ENCODE measurements at places on chromosomes 5 and 9. TPM values are rescaled to one million over a fixed set of nuclear protein-coding genes. Genes with fewer than 3 reads are reported as not detected.

DNA sequence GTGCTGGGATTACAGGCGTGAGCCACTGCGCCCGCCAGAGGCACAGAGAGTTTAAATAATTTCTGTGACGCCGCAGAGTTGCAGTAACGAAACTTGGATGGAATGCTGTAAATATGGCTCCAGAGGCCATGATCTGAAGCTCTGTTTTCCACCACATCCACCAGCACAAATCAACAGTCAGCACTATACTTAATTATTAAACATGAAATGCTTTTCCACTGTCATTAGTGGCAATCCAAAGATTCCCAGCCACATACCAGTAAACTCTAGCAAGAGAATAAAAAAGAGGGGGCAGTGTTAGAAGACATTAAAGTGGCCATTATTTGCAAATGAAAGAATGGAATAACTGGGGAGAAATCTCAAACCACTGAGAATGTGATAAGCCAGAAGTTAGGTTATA lies 242.5 kb downstream of the DIRAS2 start:
- no peak for DNase-seq
- H3K27ac ChIP-seq, result no peak overlapping the region
- no peaks in the 10 kb centered on the region for H3K36me3 ChIP-seq

The PCDHAC2 gene
- not detected for polyA plus RNA-seq

DNA sequence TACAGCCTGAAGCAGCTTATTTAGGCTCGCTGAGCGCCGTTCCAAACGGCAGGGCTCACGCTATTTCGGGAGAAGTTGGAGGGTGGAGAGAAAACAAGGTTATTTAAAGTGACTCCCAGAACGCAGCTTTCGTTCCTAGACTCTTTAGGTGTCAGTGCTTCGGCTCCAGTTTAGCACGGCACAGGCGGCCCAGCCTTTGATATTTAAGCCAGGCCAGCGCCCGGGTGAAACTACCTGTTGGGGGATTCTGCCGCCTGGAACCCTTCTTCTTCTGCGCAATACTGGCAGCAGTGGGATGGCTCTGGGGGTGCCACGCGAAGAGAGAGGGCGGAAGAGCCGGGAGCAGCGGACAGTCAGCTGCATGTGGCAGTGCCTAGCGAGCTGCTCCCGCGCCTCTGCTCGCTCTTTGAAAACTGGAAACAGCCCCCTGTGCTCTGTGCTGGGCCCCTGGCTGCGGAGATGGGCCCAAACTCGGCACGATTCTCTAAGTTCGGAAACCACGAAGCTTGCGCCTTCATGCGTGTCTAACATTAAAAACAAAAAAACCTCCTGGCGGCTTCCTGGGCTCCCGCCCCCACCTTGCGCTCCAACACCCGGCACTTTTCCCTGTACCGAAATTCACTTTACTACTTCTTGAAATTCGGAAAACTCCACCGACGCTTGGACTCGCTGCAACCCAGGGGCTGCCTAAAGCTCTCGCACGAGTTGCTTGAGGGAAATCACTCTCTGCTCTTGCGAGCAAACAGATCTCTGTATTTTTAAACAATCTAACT lies 34.6 kb upstream of the NFIB start:
- H3K4me3 ChIP-seq, result no peak overlapping the region
- H3K4me1 ChIP-seq, result peaks cover 3% of the 10 kb centered on the region
- peaks cover 16% of the 10 kb centered on the region for H3K27me3 ChIP-seq
- DNase-seq, result no peak
- no peaks in the 10 kb centered on the region for H3K36me3 ChIP-seq
- no peak overlapping the region for H3K27ac ChIP-seq

- no peak overlapping the region for H3K4me3 ChIP-seq
- H3K4me1 ChIP-seq, result no peaks in the 10 kb centered on the region
- H3K36me3 ChIP-seq, result no peaks in the 10 kb centered on the region
- no peak overlapping the region for H3K27ac ChIP-seq
- no peak for DNase-seq
These were observed 345.7 kb upstream of the WWC1 start for GRCh38 chr5:167945542-167946384.

DNA sequence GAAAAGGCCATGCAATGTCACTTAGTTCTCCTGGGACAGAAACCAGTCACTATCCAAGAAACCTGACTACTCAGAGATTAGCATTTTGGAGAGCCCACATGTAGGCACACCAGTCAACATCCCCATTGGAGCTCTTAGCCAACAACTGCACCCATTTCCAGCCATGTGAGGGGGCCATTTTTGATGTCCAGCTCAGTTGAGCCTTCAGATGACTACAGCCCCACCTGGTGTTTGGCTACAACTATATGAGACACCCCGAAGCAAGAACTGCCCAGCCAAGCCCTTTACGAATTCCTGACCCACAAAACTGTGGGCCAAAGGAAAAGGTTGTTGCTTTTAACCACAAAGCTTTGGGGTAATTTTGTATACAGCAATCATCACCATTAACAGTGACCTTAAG lies 300.1 kb downstream of the ASTN2 start:
- no peaks in the 10 kb centered on the region for H3K4me1 ChIP-seq
- H3K4me3 ChIP-seq, result no peak overlapping the region
- no peak overlapping the region for H3K27ac ChIP-seq
- no peaks in the 10 kb centered on the region for H3K36me3 ChIP-seq
- no peaks in the 10 kb centered on the region for H3K27me3 ChIP-seq

- DNase-seq, result no peak
- H3K27ac ChIP-seq, result no peak overlapping the region
- no peak overlapping the region for H3K4me3 ChIP-seq
These were observed 995 bp downstream of the OLFM1 start for GRCh38 chr9:135088348-135088978.

DNA sequence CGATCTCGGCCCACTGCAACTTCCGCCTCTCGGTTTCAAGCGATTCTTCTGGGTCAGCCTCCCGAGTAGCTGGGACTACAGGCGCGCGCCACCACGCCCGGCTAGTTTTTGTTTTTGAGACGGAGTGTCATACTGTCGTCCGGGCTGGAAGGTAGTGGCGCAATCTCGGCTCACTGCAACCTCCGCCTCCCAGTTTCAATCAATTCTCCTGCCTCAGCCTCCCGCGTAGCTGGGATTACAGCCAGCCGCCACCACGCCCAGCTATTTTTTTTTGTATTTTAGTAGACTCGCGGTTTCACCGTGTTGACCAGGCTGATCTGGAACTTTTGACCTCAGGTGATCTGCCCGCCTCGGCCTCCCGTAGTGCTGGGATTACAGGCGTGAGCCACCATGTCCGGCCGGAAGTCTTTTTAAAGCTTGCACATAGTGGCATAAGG lies 1.2 kb downstream of the SMC5 start:
- peaks cover 58% of the 10 kb centered on the region for H3K4me1 ChIP-seq
- H3K27ac ChIP-seq, result peak overlapping the region; percentile 95
- H3K4me3 ChIP-seq, result no peak overlapping the region
- no peaks in the 10 kb centered on the region for H3K27me3 ChIP-seq
- peaks cover 10% of the 10 kb centered on the region for H3K36me3 ChIP-seq
- DNase-seq, result no peak

DNA sequence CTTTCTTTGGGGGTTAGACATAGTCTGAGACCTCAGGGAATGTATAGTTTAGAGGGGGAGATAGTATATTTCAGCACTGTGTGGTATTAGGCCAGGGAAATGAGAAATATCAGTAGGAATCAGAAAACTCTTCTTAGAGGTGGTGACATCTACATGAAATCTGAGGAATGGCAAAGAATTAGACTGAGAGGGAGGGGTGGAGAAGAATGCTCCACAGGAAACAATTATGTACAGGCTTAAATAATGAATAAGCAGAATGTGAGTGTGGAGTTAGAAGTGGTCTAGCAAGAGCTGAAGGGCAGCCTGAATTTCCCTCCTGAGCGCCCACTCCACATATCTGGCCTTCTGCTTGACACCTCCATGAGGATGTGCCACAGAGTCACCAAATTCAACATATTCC lies 3.6 kb upstream of the MACIR start:
- H3K4me1 ChIP-seq, result peaks cover 10% of the 10 kb centered on the region
- H3K27me3 ChIP-seq, result peaks cover 9% of the 10 kb centered on the region
- H3K27ac ChIP-seq, result no peak overlapping the region
- no peak for DNase-seq
- H3K4me3 ChIP-seq, result no peak overlapping the region

DNA sequence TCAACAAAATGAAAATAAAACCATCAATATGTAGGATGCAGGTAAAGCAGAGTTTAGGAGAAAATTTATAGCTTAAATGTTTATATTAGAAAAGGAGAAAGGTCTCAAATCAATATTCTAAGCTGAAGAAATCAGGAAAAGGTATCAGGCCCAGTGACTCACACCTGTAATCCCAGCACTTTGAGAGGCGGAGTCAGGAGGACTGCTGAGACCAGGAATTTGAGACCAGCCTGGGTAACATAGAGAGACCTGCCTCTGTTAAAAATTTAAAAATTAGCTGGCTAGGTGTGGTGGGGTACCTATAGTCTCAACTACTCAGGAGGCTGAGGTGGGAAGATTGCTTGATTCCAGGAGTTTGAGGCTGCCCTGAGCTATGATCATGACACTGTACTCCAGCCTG lies 32.2 kb downstream of the CCDC69 start:
- H3K36me3 ChIP-seq, result peaks cover 23% of the 10 kb centered on the region
- H3K27ac ChIP-seq, result no peak overlapping the region
- no peak overlapping the region for H3K4me3 ChIP-seq
- no peak for DNase-seq
- peaks cover 18% of the 10 kb centered on the region for H3K4me1 ChIP-seq
- no peaks in the 10 kb centered on the region for H3K27me3 ChIP-seq

DNA sequence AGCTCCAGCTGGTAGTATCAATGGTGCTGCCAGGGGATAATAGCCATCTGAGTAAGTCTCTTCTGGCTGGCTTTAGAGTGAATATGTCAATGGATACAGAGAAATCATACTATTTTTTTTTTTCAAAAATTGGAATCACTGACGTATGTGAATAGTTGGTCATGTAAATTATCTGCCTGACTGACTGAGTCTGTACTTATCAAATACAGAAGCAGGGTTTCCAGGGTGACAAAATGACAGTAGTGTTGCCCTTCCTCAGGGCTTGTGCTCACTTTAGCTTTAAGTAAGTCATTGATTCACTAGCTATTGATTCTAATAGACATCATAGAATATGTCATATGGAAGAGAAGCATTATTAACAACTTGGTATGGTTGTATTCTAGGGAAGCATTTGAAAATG lies 126.0 kb upstream of the C6 start:
- no peaks in the 10 kb centered on the region for H3K4me1 ChIP-seq
- no peak for DNase-seq
- no peak overlapping the region for H3K27ac ChIP-seq
- H3K27me3 ChIP-seq, result no peaks in the 10 kb centered on the region

DNA sequence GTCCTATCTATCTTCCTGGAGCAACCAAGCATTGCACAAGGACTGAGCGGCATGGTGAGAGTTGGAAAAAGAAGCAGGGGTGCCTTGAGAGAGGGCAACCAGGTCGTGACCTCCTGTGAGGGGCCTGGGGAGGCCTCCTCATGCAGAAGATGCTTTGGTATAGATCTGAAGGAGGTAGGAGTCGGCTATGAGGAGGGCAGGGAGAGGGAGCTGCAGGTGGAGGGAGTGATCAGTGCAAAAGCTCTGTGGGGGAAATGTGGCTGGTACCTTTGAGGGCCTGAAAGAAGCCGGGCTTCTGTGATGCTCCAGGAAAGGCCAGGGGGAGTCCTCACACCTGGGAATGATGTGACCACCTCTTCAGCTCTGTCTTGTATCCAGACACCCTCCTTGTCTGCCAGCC lies 3.6 kb upstream of the SLC25A48 start:
- H3K27me3 ChIP-seq, result peaks cover 7% of the 10 kb centered on the region
- no peaks in the 10 kb centered on the region for H3K36me3 ChIP-seq
- no peak overlapping the region for H3K27ac ChIP-seq
- no peak overlapping the region for H3K4me3 ChIP-seq
- DNase-seq, result no peak
- H3K4me1 ChIP-seq, result no peaks in the 10 kb centered on the region

GRCh38 chr5:74081126-74081525 lies 455.1 kb downstream of the ARHGEF28 start:
- H3K27ac ChIP-seq, result no peak overlapping the region
- no peaks in the 10 kb centered on the region for H3K36me3 ChIP-seq
- no peak for DNase-seq
- H3K27me3 ChIP-seq, result no peaks in the 10 kb centered on the region
- H3K4me3 ChIP-seq, result no peak overlapping the region
- H3K4me1 ChIP-seq, result no peaks in the 10 kb centered on the region

The CTSV gene
- polyA plus RNA-seq, result not detected

- no peaks in the 10 kb centered on the region for H3K36me3 ChIP-seq
- no peak overlapping the region for H3K4me3 ChIP-seq
- no peaks in the 10 kb centered on the region for H3K4me1 ChIP-seq
- H3K27ac ChIP-seq, result no peak overlapping the region
- DNase-seq, result no peak
These were observed 10.5 kb upstream of the LHFPL2 start for GRCh38 chr5:78659114-78659513.

GRCh38 chr5:111557111-111557510 lies 44.8 kb upstream of the STARD4 start:
- H3K27ac ChIP-seq, result no peak overlapping the region
- H3K27me3 ChIP-seq, result peaks cover 12% of the 10 kb centered on the region
- no peaks in the 10 kb centered on the region for H3K4me1 ChIP-seq

The KIF4B gene
- polyA plus RNA-seq, result not detected

The GNAQ gene
- 6.9 TPM for polyA plus RNA-seq

- H3K4me1 ChIP-seq, result peaks cover 83% of the 10 kb centered on the region
- H3K4me3 ChIP-seq, result no peak overlapping the region
- H3K27me3 ChIP-seq, result no peaks in the 10 kb centered on the region
- no peaks in the 10 kb centered on the region for H3K36me3 ChIP-seq
These were observed 4.4 kb downstream of the SNX18 start for GRCh38 chr5:54521856-54522479.

The PRDM9 gene
- polyA plus RNA-seq, result not detected

- no peak overlapping the region for H3K4me3 ChIP-seq
- no peaks in the 10 kb centered on the region for H3K4me1 ChIP-seq
- no peaks in the 10 kb centered on the region for H3K27me3 ChIP-seq
- H3K27ac ChIP-seq, result peak overlapping the region; percentile 6
These were observed 153.8 kb downstream of the GOLPH3 start for GRCh38 chr5:32020271-32020670.

DNA sequence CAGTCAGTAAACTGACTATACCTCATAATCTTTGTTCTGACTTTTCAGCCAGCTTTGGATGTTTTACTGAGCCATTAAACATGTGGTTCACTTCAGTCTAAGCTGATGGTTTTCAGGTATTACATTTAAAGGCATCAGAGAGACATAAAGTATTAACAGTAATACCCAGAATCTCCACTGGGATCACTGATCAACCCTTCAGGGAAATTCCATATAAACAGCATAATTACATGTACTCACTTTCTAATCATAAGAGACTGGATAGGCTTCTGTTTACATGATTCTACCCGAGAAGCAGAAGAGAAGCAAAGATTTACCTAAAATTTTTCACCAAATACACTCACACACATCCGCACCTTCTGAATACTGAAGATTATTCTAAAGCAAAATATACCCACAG lies 186.7 kb upstream of the FREM1 start:
- no peaks in the 10 kb centered on the region for H3K36me3 ChIP-seq
- no peak for DNase-seq
- no peaks in the 10 kb centered on the region for H3K27me3 ChIP-seq
- H3K4me3 ChIP-seq, result no peak overlapping the region
- H3K4me1 ChIP-seq, result no peaks in the 10 kb centered on the region

DNA sequence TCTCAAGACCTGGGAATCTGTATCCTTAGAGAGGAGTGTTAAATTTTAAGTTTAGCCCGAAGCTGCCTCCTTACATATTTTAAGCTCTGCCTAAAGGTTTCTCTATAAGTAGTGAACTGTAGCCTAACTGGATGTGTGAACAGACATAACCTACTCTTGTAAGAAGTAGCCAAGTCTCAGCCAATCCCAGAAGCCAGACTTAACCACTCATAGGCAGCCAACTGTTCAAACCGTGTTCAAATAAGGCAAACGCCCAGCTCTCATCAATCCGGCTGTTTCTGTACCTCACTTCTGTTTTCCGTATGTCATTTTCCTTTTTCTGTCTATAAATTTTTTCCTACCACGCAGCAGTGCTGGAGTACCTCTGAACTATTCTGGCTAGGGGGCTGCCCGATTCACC lies 58.7 kb upstream of the HRH2 start:
- H3K4me1 ChIP-seq, result no peaks in the 10 kb centered on the region
- no peaks in the 10 kb centered on the region for H3K36me3 ChIP-seq

The HTR1A gene
- polyA plus RNA-seq, result not detected

The PHYHD1 gene
- not detected for polyA plus RNA-seq

The TARS1 gene
- 61.3 TPM for polyA plus RNA-seq

All from CD4-positive, alpha-beta memory T cell (primary cell).